ENCODE measurements at places on chromosomes 4 and X.

- no peak for DNase-seq
Measured at GRCh38 chr4:100826067-100826466, 308.2 kb upstream of the EMCN start.

- DNase-seq = no peak
Measured at GRCh38 chr4:7004331-7004730, 38.8 kb upstream of the TADA2B start.

DNA sequence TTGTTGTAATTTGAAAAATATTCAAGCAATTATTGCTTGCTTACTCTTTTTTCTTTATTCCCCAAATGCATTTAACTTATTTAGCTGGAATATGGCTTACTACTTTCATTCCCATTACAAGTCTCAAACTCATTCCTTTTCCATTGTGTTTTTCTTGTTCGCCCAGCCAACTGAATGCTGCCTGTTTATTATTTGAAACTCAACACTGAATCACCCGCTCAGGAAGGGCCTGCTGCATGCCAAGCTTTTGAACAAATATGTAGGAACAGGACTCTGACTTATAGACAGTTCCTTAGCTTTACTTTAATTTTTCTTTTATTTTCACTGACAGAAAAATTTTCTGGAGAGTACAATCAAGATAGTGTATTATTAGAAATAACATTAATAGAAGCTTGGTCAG lies 12.9 kb downstream of the PCDH18 start:
- DNase-seq = no peak

- no peak for DNase-seq
Measured at GRCh38 chrX:107677501-107677901, 49.2 kb downstream of the PRPS1 start.

DNA sequence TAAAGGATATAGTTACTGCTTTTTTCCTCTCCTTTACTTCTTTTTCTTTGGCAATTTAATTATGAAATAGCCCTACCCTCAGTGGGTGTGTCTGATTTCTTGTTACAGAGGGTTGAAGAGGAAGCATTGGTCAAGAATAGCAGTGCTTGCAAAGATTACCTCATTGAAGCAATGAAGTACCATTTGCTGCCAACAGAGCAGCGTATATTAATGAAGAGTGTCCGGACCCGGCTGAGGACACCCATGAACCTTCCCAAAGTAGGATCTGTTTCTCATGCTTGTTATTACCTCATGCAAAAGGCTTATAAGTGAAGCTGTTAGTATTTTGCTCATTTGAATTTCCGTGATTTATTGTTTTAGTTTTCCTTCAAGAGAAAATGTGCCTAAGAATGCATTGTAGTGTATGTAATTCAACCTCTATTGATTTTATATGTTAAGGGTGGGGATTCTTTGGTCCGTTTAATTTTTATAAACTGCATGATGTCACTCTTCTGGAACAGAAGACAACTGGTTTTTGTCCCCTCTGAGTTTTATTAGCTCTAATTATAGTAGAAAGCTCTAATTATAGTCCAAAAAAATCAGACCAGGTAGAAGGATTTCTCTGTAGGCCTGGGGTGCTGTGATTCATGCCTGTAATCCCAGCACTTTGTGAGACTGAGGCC lies 27.9 kb upstream of the MSMO1 start:
- no peak for DNase-seq

- no peak for DNase-seq
Measured at GRCh38 chrX:25202827-25203226, 187.1 kb upstream of the ARX start.

DNA sequence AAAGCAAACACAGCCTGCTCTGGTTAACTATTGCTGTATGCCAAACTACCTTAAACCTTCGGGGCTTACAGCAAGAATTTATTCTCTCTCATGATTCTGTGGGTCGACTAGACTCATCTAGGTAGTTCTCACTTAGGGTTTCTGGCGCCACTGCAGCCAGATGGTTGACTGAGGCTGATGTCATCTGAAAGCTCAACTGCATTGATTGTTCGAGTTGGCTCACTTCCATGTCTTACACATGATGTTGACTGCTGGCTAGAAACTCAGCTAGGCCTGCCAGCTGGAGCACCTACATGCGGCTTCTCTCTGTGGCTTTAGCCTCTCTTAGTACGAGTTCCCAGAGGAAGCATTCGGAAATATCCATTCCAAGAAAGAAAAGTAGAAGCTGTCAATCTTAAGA lies 103.2 kb downstream of the SRPX start:
- DNase-seq = no peak

GRCh38 chr4:10115271-10115796 lies 1.3 kb downstream of the WDR1 start:
- no peak for DNase-seq

GRCh38 chr4:7135389-7135746 lies 57.0 kb upstream of the SORCS2 start:
- DNase-seq = no peak

- DNase-seq = no peak
Measured at GRCh38 chr4:120858776-120859175, 63.8 kb downstream of the PRDM5 start.

- DNase-seq = no peak
Measured at GRCh38 chr4:42843694-42844093, 48.8 kb upstream of the GRXCR1 start.

DNA sequence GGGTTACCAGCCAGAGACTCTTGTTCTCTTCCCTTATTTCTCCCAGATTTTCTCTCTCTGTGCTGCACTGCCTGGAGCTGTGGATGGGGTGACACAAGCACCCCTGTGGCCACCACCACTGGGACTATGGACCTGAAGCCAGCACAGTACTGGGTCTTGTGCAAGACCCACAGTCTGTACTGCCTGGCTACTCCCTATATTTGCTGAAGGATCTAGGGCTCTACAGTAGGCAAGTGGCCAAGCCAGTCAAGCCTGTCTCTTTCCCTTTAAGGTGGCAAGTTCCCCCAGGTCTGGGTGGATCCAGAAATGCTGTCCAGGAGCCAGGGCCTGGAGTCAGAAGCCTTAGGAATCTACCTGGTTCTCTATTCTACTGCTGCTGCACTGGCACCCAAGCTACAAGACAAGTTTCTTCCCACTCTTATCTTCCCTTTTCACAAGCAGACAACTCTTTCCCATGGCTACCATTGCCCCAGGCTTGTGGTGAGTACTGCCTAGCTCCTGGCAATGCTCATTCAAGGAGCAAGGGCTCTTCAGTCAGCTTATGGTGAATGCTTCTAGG lies 28.4 kb upstream of the CT47A1 start:
- no peak for DNase-seq

- peak; percentile 30 for DNase-seq
Measured at GRCh38 chrX:134396174-134396573, 63.8 kb upstream of the HPRT1 start.

DNA sequence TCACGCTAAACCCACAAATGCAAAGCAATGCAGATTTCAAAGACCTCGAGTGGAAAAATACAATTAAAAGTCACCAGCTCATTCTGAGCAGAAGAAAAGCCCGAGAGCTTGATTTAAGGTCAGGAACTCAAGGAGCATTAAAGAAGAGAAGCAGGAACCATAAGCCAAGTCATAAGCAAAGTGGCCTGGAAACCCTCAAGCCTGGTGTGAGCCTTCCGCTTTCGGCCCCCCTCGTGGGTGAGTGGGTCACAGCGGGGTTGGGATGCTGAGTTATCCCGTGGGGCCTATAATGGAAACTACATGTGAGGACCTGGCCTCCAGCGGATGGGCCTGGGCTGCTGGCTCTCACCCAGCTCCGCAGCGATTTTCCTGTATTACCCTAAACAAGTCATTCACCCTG lies 504.3 kb downstream of the RAB28 start:
- DNase-seq = no peak

GRCh38 chr4:48067536-48067935 lies 51.0 kb downstream of the NIPAL1 start:
- no peak for DNase-seq

DNA sequence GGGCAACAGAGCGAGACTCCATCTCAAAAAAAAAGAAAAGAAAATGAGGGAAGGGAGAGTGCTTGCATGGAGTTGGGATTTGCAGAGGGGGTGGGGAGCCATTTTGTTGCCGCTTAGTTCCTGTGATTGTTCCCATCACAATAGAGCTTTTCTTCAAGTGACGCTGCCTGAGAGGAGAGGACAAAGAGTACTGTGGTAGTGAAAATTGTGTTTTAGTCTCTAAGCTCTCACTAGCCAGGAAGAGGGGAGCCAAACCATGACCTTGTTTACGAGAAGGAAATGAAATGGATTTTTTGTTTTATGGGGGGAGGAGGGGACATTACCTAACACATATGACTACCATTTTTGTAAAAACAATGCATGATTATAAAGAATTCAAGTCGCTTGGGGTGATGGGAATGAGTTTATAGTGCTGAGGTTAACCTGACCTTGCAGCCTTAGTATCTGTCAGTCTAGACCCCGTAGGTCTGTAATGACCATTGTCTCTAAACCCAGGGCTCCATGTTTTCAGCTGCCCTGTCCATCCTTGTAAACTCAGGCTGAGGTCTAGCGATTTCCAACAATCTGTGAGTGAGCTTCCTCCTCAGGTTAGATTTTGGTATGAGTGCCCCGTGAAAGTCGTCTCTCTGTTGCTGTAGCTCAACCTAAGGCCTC lies 18.8 kb downstream of the SRD5A3 start:
- no peak for DNase-seq

GRCh38 chr4:3106339-3107186 lies 32.1 kb downstream of the HTT start:
- peak; percentile 83 for DNase-seq

Measured in CD4-positive, alpha-beta T cell treated with Interleukin-10 for 1 hour (primary cell).